B cell (primary cell): ENCODE measurements at places on chromosomes 3 and 15. TPM values are rescaled to one million over a fixed set of nuclear protein-coding genes. Genes with fewer than 3 reads are reported as not detected.

CCDC80 gene
- not detected in 2 replicates for total RNA-seq

SLITRK3 gene
- not detected in 2 replicates for total RNA-seq

GOLGA8J gene
- 0.51 TPM in 1 of 2 replicates, not detected in the other for total RNA-seq

SOX14 gene
- total RNA-seq, result not detected in 2 replicates

BOC gene
- total RNA-seq, result 0.12 and 0.78 TPM in 2 replicates

EAF1 gene
- 19.8 TPM in 2 replicates for total RNA-seq

ARRDC4 gene
- total RNA-seq, result 1.1 TPM in 2 replicates

GRAMD2A gene
- not detected in 2 replicates for total RNA-seq

SYNPR gene
- not detected in 2 replicates for total RNA-seq

CFAP100 gene
- not detected in 2 replicates for total RNA-seq
